ENCODE measurements at places on chromosomes 6 and 20. TPM values are rescaled to one million over a fixed set of nuclear protein-coding genes. Genes with fewer than 3 reads are reported as not detected.

SNAP91 gene
- total RNA-seq, result not detected

ADGRF5 gene
- under 0.01 TPM for total RNA-seq

NRSN1 gene
- total RNA-seq, result not detected

PLA2G7 gene
- total RNA-seq, result not detected

SLC9A8 gene
- 4.9 TPM for total RNA-seq

MANEA gene
- 9.5 TPM for total RNA-seq

OPRM1 gene
- not detected for total RNA-seq

OR2H2 gene
- not detected for total RNA-seq

EPHA7 gene
- total RNA-seq, result 1.1 TPM

POPDC3 gene
- 11.4 TPM for total RNA-seq

RRAGD gene
- total RNA-seq, result 4.7 TPM

CFAP61 gene
- 0.25 TPM for total RNA-seq

CLVS2 gene
- 0.16 TPM for total RNA-seq
